Umbilical cord (tissue), 2 donors: ENCODE measurements at places on chromosomes 2 and 18.

DNA sequence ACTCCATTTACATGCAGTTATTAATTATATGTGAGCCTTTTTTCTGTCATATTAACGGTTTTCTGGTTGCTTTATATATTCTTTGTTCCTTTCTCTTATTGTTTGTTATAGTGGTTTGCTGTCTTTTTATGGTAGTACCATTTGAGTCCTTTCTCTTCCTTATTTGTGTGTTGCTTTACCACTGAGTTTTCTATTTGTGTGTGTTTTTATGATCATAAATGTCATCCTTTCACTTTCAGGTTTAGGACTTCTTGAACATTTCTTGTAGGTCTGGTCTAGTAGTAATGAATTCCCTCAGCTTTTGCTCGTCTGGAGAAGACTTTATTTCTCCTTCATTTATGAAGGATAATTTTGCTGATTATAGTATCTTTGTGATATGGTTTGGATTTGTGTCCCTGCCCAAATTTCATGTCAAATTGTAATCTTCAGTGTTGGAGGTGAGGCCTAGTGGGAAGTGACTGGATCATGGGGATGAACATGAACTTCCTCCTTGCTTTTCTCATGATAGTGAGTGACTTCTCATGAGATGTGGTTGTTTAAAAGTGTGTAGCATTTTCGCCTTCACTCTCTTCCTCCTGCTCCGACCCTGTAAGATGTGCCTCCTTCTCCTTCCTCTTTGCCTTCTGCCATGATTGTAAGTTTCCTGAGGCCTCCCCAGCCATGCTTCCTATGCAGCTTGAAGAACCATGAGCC lies 11.5 kb downstream of the GCC2 start:
- no peak for DNase-seq

GRCh38 chr2:158319269-158319668 lies 137.3 kb downstream of the CCDC148 start:
- no peak for DNase-seq

- no peak for DNase-seq
Measured at GRCh38 chr2:148218326-148219075, 197.6 kb downstream of the MBD5 start.

GRCh38 chr2:9410108-9410507 lies 13.2 kb downstream of the ITGB1BP1 start:
- DNase-seq: no peak

GRCh38 chr2:202311823-202312388 lies 46.3 kb downstream of the NOP58 start:
- peak; percentile 9 for DNase-seq

GRCh38 chr2:156385242-156385641 lies 50.9 kb upstream of the GPD2 start:
- DNase-seq: no peak

DNA sequence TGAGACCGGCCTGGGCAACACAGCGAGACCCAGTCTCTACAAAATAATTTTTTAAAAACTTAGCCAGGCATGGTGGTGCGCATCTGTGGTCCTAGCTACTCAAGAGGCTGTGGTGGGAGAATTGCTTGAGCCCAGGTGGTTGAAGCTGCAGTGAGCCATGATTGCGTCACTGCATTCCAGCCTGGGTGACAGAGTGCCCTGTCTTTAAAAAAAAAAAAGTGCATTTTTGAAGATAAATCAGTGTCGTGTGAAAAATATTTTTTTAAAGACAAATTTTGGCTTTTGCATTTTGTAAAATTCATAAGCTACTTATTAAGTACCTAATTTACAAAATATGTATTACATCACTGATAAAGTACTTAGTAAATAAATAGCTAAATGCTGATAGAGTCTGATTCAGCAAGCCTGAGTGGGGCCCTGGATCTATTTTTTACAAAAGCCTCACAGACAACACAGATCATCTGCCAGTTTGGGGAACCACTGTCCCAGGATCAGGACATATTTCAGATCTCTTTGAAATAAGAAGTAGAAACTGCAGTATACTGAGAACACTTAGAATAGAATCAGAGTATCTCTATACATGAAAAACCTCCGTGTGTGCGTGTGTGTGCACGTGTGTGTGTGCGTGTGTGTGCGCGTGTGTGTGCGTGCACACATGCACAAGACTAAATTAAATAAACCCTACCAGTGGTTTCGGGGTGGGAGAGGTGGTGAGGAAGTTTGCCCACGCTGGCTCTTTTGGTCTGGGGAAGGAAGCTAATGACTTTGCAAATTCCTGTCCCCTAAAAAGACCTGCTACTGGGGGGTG lies 61.6 kb downstream of the AAK1 start:
- no peak for DNase-seq

DNA sequence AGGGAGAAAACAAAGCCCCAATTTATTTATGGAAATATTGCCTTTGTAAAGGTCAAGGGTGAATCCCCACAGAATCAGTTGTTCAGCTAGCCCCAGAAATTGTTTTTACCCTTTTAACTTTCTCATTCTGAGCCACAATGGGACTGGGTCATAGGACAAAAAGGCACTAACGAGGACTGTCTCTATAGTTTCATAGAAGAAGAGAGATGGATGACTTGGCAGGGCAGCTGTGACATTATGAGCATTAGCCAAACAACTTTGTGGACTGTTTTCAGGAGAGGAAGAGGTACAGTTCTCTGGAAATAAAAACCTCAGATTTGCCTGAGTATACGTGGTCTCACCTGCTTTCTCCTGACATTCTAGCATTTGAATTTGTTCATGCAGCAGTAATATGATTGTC lies 1155.8 kb upstream of the CHAC2 start:
- DNase-seq: no peak

DNA sequence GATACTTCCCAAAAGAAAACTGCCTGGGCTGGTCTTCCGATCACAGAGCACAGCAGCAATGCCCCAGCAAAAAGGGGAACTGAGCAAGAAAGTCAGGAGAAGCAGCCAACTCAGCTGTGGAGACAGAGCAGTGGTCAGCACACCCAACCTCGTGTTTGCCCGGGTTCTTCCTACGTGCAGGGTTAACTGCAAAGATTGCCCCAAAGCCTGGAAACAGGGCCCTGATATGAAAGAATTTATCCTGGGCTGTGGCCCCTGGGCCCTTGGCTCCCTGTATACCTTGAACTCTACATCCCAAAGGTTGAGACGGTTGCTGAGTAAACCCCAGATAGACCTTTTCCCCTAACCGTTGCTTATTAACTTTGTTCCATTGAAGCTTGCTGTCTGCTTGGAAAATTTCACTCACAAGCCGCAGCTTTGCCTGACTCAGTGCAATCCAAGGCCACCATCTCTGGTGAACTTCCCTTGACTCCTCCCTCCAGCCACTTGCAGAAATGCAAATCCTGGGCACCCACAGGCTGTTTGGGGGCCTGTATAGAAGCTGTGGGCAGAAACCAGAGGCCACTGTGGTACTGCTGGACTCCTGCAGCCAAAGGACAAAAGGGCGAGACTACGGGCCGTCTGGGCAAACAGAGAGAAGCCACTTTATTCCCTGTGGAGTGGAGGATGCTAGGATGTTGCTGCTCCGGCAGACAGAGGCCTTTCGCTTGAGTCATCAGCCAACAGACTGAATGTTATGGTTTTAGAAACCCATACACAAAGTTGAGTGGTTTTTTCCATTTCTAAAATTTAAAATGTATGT lies 18.2 kb downstream of the NRP2 start:
- DNase-seq: peak; percentile 72

DNA sequence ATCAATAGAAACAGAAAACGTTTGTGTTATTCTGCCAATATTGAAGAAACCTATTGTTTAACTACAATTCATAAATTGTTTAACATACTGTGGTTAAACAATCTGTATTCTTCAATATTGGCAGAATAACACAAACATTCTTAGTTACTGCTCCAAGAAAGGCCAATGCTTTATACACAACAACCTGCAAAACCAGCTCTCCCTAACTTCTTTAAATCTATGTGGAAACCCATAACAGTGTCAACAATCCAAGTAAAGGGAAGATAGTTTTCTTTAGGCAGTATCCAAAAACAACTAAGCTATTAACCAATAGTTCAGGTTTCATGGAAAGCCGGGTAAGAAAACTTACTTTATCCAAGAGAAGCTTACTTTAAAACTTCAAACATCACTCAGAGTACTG lies 6.2 kb upstream of the RBM45 start:
- DNase-seq: no peak

- no peak for DNase-seq
Measured at GRCh38 chr2:16709769-16710168, 44.1 kb upstream of the CYRIA start.

- peak; percentile 64 for DNase-seq
Measured at GRCh38 chr2:85215448-85216401, 82.5 kb downstream of the TCF7L1 start.

GRCh38 chr2:21363364-21363763 lies 239.6 kb downstream of the TDRD15 start:
- no peak for DNase-seq

- DNase-seq: no peak
Measured at GRCh38 chr2:10983711-10984110, 72.0 kb downstream of the KCNF1 start.

DNA sequence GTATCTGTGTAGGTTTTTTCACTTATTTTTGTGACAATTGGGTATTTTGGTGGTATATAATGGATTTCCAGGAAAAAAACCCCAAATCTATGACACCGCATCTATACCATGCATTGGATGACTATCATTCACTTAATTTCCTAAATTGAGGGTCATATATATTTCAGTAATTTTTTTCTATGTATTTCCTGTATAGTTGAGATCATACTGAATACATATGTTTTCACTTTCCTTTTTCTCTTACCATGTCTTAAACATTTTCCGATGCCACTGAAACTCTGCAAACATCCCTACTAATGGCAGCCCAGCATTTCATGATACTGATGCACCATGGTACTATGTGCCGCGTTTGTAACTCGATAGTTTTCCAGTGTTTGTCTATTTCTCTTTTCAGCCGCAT lies 40.4 kb downstream of the CDKL4 start:
- DNase-seq: no peak

- no peak for DNase-seq
Measured at GRCh38 chr18:56460581-56460980, 177.8 kb downstream of the TXNL1 start.
